ENCODE measurements at places on chromosomes 2 and 18. TPM values are rescaled to one million over a fixed set of nuclear protein-coding genes. Genes with fewer than 3 reads are reported as not detected.

Gene OSGEPL1
- total RNA-seq, result 24.1 TPM

Gene UGT1A4
- not detected for total RNA-seq

Gene RASGRP3
- total RNA-seq, result 0.07 TPM

Gene VIT
- not detected for total RNA-seq

DNA sequence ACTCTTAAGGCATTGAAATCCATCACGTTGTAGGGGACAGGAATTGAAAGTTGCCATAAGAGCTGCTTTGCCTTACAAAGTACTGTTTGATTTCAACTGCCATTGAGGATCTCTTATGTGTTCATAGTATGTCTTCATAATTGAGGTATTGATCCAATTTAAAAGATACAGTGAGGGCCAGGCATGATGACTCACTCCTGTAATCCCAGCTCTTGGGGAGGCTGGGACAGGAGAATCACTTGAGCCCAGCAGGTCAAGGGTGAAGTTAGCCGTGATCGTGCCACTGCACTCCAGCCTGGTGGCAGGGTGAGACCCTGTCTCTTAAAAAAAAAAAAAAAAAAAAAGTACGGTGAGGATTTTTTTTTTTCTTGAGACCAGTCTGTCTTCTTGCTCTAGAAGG is 91.7 kb upstream of the EML6 start:
- H3K4me3 ChIP-seq, result no peak overlapping the region
- peaks cover 17% of the 10 kb centered on the region for H3K4me1 ChIP-seq
- no peak for DNase-seq
- H3K27ac ChIP-seq, result no peak overlapping the region
- no peaks in the 10 kb centered on the region for H3K27me3 ChIP-seq

GRCh38 chr2:103123516-103123915 is 361.7 kb downstream of the TMEM182 start:
- H3K27me3 ChIP-seq, result no peaks in the 10 kb centered on the region
- H3K4me1 ChIP-seq, result no peaks in the 10 kb centered on the region
- no peak overlapping the region for H3K27ac ChIP-seq
- H3K4me3 ChIP-seq, result no peak overlapping the region
- no peak for DNase-seq

DNA sequence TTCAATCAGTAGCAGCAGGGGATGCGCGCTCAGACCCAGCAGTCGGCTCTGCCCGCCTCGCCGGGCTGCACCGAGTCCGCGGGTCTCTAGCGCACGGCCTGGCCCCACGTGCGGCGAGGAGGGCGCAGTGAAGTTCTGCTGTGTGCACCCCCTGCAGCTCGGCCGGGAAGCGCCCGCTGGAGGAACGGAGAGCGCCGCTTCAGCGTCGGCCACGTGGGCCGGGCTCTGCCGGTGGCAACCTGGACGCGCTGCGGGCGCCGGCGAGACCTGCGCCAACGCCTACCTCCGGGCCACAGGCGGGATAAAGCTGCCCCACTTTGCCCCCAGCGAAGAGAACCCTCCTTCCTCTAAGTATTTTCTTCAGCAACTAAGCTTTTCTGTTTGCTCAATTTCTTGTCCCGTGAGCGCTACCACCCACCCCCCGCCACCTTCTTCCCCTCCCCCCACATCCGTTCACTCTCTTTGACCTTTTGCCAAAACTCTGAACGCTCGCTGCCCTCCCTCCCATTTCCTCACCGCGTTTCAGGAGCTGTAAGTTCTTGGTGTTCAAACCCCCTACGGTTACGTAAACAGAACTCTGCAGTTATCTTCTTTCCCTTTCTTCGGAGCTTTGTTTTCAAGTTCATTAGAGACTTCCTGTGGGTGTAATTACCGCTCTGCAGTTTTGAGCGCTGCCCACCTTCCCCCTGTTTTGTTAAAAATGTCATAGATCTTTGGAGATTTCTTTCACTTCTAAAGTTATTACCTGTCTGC is 42.6 kb upstream of the EDAR start:
- H3K4me3 ChIP-seq, result peak overlapping the region; percentile 85
- H3K27ac ChIP-seq, result peak overlapping the region; percentile 89
- peaks cover 8% of the 10 kb centered on the region for H3K27me3 ChIP-seq
- H3K4me1 ChIP-seq, result peaks cover 30% of the 10 kb centered on the region
- peaks cover 5% of the 10 kb centered on the region for H3K36me3 ChIP-seq

GRCh38 chr2:224101820-224102630 is 62.9 kb upstream of the SERPINE2 start:
- no peaks in the 10 kb centered on the region for H3K27me3 ChIP-seq
- DNase-seq, result no peak
- no peak overlapping the region for H3K27ac ChIP-seq
- no peaks in the 10 kb centered on the region for H3K36me3 ChIP-seq
- no peak overlapping the region for H3K4me3 ChIP-seq
- H3K4me1 ChIP-seq, result peaks cover 15% of the 10 kb centered on the region

GRCh38 chr18:70662588-70662987 is 373.7 kb downstream of the SOCS6 start:
- H3K4me1 ChIP-seq, result peaks cover 14% of the 10 kb centered on the region
- H3K4me3 ChIP-seq, result no peak overlapping the region
- no peak for DNase-seq
- H3K27me3 ChIP-seq, result no peaks in the 10 kb centered on the region
- H3K27ac ChIP-seq, result no peak overlapping the region

DNA sequence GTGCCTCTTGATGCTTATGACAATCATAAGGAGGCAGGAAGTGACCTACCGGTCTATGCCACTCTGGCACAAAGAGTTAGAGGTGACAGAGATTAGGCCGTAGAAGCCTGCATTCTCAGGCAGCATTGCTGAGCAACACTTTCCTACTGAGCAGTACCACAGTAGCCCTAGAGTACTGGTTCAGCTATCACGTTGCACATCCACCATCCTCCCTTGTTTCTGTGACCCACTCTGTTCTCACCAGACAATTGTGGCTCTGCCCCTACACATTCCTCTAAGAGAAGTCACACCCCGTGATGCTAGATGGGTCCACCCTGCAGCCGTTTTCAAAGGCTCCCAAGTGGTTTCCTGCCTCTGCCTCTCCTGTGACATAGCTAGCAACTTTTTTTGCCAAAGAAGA is 22.6 kb upstream of the SUCLG1 start:
- DNase-seq, result no peak
- H3K27me3 ChIP-seq, result no peaks in the 10 kb centered on the region
- H3K36me3 ChIP-seq, result peaks cover 11% of the 10 kb centered on the region
- H3K27ac ChIP-seq, result peak overlapping the region; percentile 47
- H3K4me3 ChIP-seq, result no peak overlapping the region

- H3K36me3 ChIP-seq, result no peaks in the 10 kb centered on the region
- no peak overlapping the region for H3K4me3 ChIP-seq
- H3K4me1 ChIP-seq, result no peaks in the 10 kb centered on the region
- DNase-seq, result no peak
- H3K27me3 ChIP-seq, result no peaks in the 10 kb centered on the region
Measured at GRCh38 chr2:155301221-155301620, 602.7 kb downstream of the KCNJ3 start.

DNA sequence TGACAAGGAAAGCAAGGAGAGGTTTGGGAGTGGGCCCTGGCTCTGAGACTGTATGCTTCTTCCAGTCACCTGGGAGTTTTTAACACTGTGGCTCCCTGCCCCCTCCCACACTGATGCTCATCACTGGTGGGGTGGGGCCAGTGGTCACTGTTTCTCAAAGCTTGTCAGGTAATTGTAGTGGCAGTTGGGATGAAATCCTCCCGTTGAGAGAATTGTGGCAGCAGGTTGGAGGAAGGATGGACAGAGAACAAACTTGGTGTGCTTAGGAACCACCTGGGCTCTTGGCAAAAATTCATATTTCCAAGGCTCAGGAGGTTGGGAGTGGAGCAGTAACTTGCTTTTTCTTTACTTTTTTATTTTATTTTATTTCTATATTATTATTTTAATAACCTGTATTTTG is 25.1 kb downstream of the DGKD start:
- DNase-seq, result no peak
- H3K36me3 ChIP-seq, result peaks cover 3% of the 10 kb centered on the region
- no peak overlapping the region for H3K27ac ChIP-seq
- H3K27me3 ChIP-seq, result no peaks in the 10 kb centered on the region
- H3K4me1 ChIP-seq, result peaks cover 20% of the 10 kb centered on the region
- H3K4me3 ChIP-seq, result no peak overlapping the region

- H3K36me3 ChIP-seq, result peaks cover 8% of the 10 kb centered on the region
- H3K4me1 ChIP-seq, result no peaks in the 10 kb centered on the region
- no peak overlapping the region for H3K4me3 ChIP-seq
- no peak for DNase-seq
Measured at GRCh38 chr2:172564376-172564775, 8.5 kb downstream of the PDK1 start.

GRCh38 chr2:34012715-34013302 is 413.7 kb upstream of the FAM98A start:
- no peak overlapping the region for H3K4me3 ChIP-seq
- H3K27me3 ChIP-seq, result peaks cover 2% of the 10 kb centered on the region
- peak; percentile 66 for DNase-seq
- H3K36me3 ChIP-seq, result peaks cover 3% of the 10 kb centered on the region
- H3K27ac ChIP-seq, result no peak overlapping the region
- H3K4me1 ChIP-seq, result peaks cover 3% of the 10 kb centered on the region

GRCh38 chr2:68330691-68331090 is 10.9 kb upstream of the CNRIP1 start:
- H3K4me1 ChIP-seq, result no peaks in the 10 kb centered on the region
- H3K36me3 ChIP-seq, result no peaks in the 10 kb centered on the region
- no peak for DNase-seq

DNA sequence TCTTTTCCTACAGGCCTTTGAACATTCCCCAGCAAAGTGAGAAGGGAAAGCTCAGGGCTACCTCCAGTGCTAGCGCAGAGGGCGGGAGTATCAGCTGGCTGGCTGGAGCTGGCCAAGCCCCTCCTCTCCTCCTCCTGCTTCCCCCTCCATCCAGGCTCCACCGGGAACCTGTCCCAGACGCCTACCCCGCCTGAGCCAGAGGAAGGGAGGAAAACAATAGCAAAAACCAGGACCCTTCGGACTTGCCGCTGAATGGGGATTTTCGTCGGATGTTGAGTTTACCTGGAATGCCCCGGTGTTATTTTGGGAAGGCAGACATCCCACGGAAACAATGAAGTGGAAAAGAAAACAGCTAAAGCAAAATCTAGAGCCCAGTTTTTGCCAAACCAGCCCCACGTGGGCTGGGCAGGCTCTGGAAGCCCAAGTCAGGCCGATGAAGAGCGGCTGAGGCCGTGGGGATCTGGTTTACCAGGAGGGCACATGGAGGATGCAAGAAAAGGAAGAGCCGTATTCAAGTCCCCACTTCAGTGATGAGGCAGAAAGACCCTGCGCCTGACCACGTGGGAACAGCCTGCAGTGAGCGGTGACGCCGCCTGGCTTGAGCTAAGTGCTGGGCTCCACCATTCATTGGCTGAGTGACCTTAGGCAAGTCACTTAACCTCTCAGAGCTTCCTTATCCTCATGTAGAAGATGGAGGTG is 100.4 kb upstream of the LCLAT1 start:
- peaks cover 4% of the 10 kb centered on the region for H3K36me3 ChIP-seq
- H3K4me1 ChIP-seq, result no peaks in the 10 kb centered on the region
- H3K4me3 ChIP-seq, result no peak overlapping the region
- H3K27me3 ChIP-seq, result no peaks in the 10 kb centered on the region
- no peak overlapping the region for H3K27ac ChIP-seq

DNA sequence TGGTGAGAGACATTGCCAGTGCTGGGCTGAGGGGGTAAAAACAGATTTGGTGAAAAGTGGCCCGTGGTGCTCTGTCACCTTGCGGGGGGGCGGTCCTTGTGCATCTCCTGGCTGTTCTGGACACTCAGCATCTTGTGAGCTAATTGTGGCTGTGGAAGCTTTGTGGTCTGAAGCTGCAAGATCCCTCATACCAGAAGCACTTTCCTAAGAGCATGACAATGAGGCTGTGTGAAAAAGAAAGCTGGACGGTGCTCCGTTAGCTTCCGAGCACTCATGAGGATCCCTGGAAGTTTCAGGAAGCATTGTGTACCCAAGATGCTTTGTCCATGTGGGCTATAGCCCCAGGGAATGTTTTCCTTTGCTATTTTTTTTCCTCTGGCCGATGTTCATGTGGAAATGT is 74.5 kb downstream of the CABLES1 start:
- no peaks in the 10 kb centered on the region for H3K27me3 ChIP-seq
- H3K27ac ChIP-seq, result no peak overlapping the region
- H3K36me3 ChIP-seq, result peaks cover 5% of the 10 kb centered on the region
- DNase-seq, result no peak
